ENCODE measurements at places on chromosomes 5 and 9.

GRCh38 chr9:124621371-124622328 is 114.5 kb upstream of the NR5A1 start:
- DNase-seq, result no peak

DNA sequence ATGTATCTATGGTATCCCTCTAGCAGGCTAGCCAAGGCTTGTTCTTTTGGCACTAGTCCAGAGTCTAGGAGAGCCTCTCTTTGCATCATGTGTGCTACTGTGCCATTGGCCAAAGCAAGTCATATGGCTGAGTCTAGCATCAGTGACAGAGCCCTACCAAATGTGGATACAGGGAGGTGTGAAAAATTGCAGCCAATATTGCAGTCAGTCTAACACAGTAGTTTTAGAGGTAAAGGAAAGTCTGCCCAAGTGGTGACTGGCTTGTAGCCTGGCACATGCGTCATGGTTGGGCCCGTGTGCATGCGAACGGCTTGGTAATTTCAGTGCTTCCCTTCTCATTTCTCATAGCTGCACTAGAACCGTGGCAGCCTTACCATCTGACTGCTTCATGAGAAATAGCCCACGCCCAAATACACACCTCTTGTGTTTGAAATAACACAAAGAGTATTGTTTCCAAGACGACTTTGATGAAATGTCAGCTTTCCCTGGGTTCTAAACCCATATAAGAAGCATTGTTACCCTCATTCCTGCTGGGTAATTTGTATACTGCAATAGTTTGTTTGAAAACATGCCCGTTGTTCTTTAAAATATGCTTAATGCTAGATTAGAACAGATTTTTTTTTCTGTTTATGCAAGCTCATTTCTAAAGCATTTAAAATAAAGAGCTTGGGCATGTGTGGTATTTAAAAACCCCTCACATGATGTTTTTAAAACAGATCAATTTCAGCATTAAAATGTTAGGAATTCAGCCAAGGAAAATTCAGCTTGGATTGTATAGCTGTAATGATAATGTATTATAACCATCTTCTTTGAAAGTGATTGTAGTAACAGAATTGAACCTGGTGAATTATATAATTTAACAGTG is 113.2 kb downstream of the TLE4 start:
- no peak for DNase-seq

- no peak for DNase-seq
Measured at GRCh38 chr9:14350349-14350728, 36.4 kb upstream of the NFIB start.

DNA sequence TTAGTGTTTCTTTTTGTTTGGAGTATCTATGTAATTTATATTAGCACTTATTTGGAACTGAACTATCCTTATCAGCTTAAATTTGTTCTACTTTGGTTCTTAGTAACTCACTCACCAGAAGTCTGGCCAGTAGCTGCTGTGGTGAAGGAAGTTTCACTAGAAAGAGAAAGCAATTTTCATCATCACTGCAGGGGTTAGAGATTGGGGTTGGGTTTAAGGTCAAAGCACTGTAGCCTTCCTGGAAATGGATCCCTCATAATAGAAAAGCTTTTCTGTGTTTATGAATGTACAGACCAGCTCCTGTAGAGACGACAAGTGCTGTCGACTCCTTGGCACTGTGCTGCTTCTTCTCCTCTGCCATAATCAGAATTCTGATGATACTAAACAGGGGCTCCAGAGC is 22.2 kb downstream of the MROH2B start:
- DNase-seq, result no peak

DNA sequence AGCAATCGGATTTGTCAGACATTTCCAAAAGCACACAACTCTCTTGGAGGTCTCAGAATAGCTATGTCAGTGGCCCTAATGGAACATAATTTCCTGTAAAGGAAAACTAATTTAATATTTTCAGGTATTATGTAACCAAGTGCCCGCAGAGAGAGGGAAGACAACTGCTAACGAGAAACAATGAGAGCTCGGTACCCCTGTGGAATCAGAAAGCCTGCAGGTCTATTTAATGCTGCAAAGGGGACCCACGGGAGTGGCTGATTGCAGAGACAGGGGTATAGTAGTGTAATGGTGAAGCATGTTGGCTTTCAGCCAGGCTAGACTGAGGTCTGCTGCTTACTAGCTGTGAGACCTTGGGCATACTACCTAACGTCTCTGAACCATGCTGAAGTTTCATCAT is 508.1 kb upstream of the BRINP1 start:
- no peak for DNase-seq

- no peak for DNase-seq
Measured at GRCh38 chr5:10493884-10494283, 52.2 kb downstream of the ROPN1L start.

DNA sequence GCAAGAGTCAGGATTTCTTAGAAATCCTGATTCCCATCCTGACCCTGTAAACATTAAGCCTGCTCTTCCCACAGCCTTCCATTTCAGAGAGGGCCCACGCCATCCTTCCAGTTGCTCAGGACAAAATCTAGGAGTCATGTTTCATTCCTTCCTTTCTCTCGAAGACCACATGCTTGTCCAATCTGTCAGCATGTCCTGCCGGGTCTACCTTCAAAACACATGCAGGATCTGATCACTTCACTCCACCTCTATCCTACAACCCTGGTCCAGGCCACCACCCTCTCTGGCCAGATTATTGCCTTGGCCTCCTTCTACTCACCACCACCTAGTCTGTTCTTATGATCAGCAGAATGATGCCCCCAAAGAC is 79.8 kb downstream of the C5orf15 start:
- no peak for DNase-seq

DNA sequence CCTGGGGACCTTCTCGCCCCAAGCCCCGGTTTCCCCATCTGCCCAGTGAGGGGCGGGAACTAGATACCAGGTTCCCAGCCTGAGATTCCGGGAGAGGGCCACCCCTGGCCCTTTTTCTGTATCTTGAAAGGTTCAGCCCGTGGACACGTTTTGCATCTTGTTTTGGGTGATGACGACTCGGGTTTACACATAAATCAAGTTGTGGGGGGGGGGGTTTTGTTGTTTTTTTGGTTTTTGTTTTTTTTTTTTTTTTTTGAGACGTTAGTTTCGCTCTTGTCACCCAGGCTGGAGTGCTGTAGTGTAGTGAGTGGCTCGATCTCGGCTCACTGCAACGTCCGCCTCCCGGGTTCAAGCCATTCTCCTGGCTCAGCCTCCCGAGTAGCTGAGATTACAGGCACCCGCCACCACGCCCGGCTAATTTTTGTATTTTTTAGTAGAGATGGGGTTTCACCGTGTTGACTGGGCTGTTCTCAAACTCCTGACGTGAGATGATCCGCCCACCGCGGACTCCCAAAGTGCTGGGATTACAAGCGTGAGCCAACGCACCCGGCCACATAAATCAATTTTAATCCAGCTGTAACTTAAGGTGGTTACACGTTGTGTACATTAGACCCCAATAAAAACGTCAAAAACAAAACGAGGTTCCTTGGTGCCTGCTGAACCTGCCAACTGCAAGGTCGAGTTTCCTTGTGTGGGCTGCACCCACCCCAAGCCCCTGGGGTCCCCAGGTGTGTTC is 1.1 kb upstream of the BRD3 start:
- no peak for DNase-seq

DNA sequence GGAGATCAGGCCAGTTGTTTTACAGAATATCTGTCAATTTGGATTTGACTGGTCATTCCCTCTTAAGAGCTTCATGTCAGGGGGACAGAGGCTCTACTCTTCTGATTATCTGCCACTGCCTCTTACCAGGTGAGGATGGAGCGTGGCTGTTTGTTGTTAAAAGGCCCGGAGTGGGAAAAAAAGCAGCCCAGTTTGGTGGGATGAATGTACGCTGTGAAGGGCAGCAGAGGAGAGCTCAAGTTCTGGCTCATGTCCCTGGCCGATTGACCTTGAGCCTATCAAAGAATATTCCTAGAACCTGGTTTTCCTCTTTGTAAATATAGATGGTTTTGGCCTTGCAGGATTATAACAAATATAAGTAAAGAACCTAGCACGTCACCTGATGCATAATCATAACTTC is 16.3 kb upstream of the SHB start:
- DNase-seq, result no peak

- no peak for DNase-seq
Measured at GRCh38 chr5:103441523-103441922, 121.1 kb downstream of the NUDT12 start.

DNA sequence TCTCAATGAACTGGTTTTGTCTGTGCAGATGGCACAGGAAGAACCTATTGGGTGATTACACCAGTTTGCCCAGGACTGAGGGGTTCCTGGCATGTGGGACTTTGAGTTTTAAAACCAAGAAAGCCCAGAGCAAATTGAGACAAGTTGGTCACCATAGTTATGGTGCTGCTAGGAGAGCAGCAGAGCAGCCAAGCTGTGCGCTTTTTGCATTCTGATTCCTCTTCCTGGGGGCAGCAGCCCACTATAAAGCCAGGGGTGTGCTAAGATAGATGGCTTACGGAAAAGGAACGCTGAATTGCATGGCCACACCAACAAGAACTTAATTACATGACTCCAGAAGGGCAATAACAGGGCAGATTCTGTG is 49.7 kb downstream of the TIMD4 start:
- DNase-seq, result no peak

DNA sequence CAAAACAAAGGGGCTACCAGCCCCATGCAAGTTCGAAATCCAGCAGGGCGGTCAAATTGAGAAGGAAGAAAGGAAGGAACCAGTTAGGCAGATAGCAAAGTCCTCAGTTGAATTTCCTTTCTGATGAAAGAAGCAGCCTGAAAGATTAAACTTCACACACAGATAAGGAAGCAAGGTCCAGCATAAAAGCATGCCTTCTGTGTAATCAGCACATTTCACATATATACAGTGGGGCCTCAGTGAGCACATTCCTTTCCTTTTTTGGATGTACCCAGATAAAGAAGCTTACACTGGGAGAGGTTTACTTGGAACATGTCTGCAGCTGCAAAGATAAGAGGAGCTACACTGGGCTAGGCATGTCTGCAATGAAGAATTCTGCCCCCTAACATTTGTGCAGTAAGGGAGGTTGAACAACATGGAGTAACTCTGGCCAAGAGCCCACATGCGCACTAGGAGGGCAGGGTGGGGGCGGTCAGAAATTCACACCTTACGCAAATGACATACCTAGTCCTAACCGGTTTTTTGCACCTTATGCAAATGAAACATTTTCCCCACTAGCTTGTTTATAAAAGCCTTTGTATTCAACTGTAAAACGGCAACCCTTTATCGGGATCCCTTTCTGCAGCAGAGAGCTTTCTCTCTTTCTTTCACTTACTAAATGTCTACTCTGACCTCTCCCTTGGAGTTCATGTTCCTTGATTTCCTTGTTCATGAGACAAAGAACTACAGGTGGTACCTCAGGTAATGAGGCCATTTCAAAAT is 149.7 kb upstream of the FBXL17 start:
- no peak for DNase-seq

GRCh38 chr5:25285136-25285535 is 640.4 kb upstream of the CDH10 start:
- DNase-seq, result no peak

DNA sequence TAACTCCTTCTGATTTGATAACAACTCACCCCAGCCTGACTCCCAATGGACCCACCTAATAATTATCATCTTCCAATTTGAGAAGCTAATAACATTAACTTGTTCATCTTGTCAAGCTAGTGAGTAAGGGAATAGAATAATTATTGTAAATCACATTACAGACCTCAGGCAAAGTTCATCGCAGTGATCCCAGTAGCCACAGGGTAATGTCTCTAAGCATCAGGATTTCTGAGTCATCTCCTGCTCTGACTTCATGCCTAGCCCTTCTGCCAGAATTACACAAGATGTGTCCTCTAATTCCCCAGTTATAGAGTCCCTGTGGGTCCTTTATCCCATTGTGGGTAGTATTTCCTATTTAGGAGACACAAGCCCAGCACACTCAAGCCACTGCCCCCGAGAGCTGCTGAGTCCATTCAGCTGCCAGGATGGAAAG is 365.7 kb downstream of the DEPDC1B start:
- no peak for DNase-seq

- DNase-seq, result no peak
Measured at GRCh38 chr9:91320299-91320698, 41.4 kb downstream of the AUH start.

GRCh38 chr5:147484708-147485020 is 25.2 kb downstream of the DPYSL3 start:
- DNase-seq, result no peak

DNA sequence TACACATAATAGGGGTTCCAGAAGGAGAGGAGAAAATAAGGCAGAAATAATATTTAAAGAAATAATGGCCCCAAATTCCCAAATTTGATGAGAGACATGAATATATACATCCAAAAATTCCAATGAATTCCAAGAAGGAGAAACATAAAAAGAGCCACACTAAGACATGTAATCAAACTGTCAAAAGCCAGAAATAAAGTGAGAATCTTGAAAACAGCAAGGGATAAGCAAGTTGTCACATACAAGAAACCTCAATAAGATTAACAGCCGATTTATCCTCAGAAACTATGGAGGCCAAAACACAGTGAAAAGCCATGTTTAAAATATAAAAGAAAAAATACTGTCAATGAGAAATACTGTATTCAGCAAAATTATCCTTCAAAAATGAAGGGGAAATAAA is 14.5 kb downstream of the CATSPER3 start:
- DNase-seq, result no peak
